Globus pallidus (tissue), 1 donor: ENCODE measurements at places on chromosomes 5 and 9.

GRCh38 chr5:149212198-149212951, 59.3 kb upstream of the AFAP1L1 start:
- no peak for DNase-seq

DNA sequence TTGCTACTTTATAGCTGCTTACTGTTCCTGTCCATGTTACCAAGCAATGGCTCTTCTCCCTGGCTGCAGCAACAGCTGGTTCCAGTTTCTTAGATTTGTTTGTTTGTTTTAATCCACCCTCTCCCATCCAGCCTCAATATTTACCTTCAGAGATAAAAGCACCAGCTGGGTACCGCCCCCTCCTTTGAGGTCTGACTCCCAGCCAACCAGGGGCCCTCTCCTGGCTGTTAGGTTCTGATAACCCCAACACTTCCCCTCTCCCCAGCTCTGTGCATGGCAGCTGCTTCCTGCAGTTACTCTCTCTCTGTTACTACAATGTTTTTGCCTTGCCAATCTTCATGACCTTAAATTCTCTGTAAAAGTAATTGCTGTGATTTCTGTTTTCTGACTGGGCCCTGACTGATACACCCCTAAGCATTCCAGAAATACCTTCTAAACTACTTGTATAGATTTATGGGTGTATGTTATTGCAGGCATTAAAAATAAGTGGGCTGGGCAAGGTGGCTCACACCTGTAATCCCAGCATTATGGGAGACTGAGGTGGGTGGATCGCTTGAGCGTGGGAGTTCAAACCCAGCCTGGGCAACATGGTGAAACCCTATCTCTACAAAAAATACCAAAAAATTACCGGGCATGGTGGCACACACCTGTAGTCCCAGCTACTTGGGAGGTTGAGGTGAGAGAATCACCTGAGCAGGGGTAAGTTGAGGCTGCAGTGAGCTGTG, 2.6 kb upstream of the GCNT1 start:
- no peak for DNase-seq

- peak; percentile 39 for DNase-seq
These were observed 23.6 kb downstream of the OLFML2A start for GRCh38 chr9:124800306-124801259.

DNA sequence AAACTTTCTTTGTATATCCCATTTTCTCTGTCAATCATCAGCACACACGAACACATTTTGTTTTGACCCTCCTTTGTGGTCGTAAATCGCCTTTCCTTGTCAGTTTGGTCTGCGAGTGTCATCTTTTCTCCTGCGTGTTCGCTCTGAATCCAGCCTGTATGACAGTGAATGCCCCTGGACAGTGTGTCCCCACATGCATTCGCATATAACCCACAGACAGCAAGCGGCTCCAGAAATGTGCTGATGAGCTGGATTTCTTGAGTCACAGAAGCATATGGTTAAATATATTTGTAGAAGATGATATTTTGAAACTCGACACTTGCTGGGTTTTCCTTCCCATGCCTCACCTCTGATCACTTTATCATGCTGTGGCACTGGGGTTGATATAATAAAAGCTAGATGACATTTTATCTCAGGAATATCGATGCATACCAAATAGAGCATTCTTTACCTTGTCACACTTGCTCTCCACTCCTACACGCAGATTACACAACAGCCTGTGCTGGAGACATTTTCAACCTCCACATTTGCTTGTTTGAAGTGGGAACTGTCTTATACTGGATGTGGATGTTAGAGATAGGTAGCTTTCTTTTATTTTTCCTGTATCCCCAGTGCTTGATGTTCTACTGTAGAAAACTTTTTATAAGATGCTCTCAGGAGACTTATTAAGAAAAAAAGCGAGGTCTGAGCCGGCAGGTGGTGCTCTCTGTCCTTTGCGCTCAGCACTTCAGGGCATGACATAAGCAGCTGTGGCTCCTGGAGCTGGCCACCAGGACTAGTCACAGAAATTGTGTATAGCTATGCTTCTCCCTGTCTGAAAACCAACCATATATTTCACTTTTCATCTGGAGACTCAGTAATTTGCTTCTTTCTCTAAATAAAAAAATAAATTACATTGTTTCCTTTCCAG, 215.1 kb downstream of the SH3GL2 start:
- no peak for DNase-seq

DNA sequence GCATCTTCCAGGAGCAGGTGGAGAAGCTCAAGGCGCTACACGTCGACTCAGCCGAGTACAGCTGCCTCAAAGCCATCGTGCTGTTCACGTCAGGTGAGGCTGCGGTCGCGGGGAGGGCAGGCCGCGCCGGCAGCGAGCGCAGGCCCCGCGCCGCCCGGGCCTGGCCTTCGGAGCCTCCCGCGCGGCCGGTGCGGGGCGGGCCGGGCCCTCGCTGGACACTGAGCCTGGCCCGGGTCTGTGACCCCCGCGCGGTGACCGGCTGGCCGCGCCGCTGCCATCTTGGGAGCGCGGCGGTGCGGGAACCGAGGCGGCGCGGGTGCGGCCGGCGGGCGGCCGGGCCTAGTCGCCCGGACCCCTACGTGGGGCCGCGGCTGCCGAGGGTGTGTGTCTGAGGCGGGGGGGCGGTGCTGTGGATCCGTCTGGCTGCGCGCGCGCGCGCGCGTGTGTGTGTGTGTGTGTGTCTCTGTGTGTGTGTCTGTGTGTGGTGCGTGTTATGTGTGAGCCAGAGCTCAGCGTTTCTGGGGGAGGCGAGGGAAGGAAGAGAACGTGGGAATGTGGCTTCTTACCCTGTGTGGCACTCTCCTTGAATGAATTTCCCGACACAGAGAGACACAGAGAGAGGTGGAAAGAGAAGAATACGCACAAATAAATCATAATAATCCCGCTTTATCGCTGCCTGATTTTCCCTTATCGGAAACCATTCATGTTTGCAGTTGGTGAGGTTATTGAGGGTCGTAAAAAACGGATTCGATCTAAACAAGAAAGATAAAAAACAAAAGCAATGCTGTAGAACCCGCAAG, 5.5 kb downstream of the NR2F1 start:
- DNase-seq = no peak

DNA sequence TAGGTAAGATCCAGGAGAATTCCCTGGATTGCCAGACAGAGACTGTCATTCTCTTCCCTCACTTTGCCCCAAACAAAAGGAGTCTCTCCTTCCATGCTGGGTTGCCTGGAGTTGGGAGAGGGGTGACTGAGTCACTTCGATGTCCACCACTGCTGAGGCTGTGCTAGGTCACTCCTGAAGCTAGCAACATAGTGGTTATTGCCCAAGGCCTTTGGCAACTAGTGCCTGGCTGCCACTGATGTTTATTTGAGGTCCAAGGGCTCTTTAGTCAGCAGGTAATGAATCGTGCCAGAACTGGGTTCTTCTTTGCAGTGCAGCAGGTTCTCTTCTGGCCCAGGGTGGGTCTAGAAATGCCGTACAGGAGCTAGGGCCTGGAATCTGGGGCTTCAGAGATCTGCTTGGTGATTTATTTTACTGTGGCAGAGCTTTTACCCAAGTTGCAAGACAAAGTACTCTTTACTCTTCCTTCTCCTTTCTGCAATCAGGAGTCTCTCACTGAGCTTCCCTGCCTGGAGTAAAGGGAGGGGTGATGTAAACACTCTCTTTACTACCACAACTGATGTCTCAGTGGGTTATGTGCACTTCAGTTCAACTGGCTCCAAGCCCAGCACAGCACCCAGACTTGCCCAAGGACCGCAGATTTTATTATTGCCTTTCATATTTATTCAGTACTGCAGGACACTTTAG, 155.7 kb upstream of the SH3GL2 start:
- DNase-seq = no peak

GRCh38 chr9:136501686-136502085, 18.8 kb upstream of the SEC16A start:
- DNase-seq = no peak

- DNase-seq = no peak
These were observed 53.0 kb downstream of the CXXC5 start for GRCh38 chr5:139701056-139701741.
